ENCODE measurements at places on chromosomes 5 and 9. TPM values are rescaled to one million over a fixed set of nuclear protein-coding genes. Genes with fewer than 3 reads are reported as not detected.

DNA sequence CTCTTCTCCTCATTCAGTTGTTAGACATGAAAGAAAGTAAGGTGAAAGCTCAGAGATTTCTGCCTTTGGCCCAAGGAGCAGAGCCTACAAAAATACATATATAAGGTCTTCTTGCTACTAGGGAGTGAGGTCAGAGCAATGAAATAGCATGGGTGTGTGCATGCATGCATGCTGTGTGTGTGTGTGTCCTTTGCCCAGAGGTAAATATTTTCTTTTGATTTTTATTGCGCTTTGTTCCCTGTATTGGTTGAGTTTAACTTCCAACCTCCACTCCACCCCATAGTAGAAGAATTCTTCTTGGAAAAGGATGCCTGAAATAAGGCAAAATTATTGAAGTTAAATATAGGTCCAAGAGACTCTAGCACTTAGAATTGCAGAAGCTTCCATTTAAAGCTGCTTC, 248.0 kb upstream of the PTGER4 start:
- DNase-seq, result no peak

DNA sequence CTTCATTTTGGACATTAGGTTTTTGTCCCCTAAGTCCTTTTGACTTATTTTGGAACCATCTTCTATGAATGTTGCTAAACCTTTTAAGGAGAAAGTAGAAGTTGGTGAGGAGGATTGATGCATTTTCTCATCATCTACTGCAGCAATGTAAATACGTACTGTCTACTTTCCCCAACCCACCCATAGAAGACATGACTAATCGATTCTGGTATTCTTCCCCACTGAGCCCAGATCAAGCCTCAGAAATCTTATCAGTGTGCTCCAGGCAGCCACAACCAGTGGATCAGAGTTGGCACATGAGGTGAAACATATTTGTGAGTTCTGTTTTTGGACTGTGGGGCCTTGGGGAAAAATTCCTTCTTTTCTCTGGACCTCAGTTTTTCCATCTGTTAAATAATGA, 57.7 kb downstream of the FGF18 start:
- DNase-seq, result no peak

- peak; percentile 100 for DNase-seq
Measured at GRCh38 chr9:89310475-89311345, at the start of gene CKS2. Gene CKS2, plus strand, starts transcription at chr9:89311195. Its CDS starts 98 bp downstream, at chr9:89311293.

The ENHO gene
- 3.9 TPM for total RNA-seq

The GNPDA1 gene
- total RNA-seq, result 8.8 TPM

The NR2F1 gene
- 10.2 TPM for total RNA-seq

- no peak for DNase-seq
Measured at GRCh38 chr9:76194896-76195295, 199.3 kb downstream of the RFK start.

The PCDHGB6 gene
- 2.3 TPM for total RNA-seq

- DNase-seq, result no peak
Measured at GRCh38 chr5:98433673-98434072, 339.8 kb upstream of the RGMB start.

The B4GALT1 gene
- total RNA-seq, result 48.2 TPM

The LCNL1 gene
- not detected for total RNA-seq

DNA sequence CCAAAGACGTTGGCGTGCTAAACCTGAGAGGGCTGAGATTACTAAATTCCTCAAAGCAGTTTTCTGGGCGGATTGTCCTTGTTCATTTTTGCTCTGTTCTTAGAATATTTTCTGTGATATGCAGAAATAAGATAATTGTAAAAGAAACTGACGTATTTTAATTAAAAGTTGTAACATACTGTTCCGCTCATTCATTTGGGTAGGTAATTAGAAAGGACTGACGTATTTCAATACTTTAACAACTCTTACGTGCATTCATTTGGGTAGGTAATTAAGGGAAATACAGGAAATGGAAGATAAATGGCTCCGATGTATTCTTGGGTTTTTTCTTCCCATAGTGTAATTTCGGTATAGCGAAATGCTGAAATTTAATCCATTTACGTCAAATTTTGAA, 1.1 kb downstream of the OSTF1 start:
- no peak for DNase-seq

- no peak for DNase-seq
Measured at GRCh38 chr5:36965179-36965578, 88.6 kb downstream of the NIPBL start.

- DNase-seq, result no peak
Measured at GRCh38 chr9:34809504-34810186, 99.7 kb upstream of the CCL21 start.

The CCL28 gene
- 2.3 TPM for total RNA-seq

The CCL27 gene
- total RNA-seq, result not detected

DNA sequence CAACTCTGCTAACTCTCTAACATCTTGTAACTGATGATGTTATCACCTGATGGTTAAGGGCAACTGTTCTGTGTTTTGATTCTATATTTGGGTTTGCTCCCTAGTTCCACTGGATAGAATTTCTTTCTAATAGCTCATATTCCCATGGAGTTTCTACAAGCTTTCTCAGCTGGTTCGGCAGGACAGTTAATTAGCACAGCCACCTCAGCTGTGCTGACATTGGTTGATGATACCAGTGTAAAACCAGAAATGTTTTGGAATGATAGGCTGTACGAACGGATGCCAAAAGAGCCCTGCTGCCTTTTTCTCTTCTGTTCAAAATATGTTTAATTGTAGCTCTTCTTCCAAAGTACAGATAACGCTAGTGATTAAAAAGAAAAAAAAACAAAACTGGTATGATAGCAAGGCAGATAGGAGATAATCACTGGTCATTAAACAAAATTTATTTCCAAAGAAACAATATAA, 440.5 kb upstream of the ZNF608 start:
- DNase-seq, result no peak

- peak; percentile 41 for DNase-seq
Measured at GRCh38 chr9:93645149-93645889, 68.9 kb downstream of the PHF2 start.

The DNAJC25 gene
- 21.7 TPM for total RNA-seq

GRCh38 chr5:155953335-155953734, 373.6 kb upstream of the SGCD start:
- DNase-seq, result no peak

DNA sequence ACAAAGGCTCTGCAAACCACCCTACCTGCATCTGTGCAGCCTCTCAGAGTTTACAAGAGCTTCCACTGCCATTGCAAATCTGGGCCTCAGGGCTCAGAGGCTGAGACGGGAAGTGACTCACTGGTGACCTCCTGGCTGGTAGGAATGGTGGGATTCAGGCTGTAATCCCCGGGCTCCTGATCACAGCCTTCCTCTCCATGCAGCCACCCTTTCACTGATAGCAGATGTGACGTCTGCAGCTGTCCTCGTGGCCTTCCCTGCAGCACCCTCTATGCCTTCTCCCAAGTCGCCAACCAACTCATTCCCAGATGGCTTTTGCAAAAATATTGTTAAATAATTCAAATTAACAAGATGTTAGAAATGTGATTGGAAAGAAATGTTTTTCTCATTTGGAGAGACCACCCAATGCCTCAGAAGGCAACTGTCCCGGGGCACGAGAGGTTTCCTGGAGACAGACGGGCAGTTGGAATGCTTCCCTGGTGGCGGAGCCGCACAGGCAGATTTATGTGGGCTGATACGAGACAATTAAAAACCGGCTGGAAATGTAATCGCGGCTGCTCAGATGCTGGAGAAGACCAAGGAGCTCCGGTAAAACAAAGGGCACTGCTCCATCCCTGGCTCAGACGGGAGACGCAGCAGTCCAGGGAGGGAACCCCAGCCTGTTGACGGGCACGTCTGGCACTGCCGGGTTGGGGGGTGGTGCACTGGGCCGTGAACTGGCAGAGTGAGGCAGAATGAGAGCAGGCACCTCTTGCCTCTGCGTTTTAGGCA, 34.4 kb upstream of the SLC25A51 start:
- DNase-seq, result no peak

GRCh38 chr5:176697934-176698538, 50.8 kb downstream of the TSPAN17 start:
- no peak for DNase-seq

The SLC27A6 gene
- total RNA-seq, result 0.10 TPM

The FAM169A gene
- 3.4 TPM for total RNA-seq

GRCh38 chr5:169580964-169581363, 2.6 kb upstream of the SPDL1 start:
- no peak for DNase-seq

GRCh38 chr5:96517295-96517694, 84.2 kb upstream of the PCSK1 start:
- no peak for DNase-seq

The ZDHHC11 gene
- total RNA-seq, result 19.1 TPM

DNA sequence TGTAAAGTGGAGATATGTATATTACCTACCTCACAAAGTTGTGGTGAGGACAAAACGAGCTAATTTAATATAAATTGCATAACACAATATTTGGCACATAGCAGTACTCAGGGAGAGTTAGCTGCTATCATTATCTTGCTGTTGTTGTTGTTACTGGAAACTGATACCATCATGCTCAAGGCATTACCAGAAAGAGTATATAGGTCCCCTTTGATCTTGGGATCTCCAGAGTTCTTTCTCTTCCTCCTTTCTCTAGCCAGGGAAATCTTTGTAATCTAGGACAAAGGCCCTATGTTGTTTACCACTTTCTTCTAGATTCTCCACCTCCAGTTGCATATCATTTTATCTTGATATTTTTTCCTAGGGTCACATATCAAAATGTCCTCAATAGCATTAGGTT, 114.8 kb upstream of the RASA1 start:
- DNase-seq, result no peak

The RELL2 gene
- 0.96 TPM for total RNA-seq

DNA sequence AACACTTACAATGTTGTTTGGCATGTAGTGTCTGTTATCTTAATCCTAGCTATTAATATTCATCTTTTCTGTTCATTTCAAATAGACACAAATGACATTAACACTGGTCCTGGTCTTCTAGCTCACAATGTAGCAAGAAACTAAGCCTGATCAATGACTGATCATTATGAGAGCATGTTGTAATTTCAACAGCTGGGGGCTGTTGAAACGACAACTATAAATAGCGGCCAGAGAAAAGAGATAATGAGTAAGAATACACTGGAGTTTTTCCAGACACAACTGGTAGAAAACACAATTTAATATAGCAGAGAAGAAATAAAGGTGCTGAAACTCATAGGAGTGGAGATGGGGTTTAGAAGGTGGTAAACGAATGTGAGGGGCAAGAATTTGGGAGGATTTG, 89.2 kb downstream of the HTR4 start:
- no peak for DNase-seq

The LRSAM1 gene
- total RNA-seq, result 10.9 TPM

DNA sequence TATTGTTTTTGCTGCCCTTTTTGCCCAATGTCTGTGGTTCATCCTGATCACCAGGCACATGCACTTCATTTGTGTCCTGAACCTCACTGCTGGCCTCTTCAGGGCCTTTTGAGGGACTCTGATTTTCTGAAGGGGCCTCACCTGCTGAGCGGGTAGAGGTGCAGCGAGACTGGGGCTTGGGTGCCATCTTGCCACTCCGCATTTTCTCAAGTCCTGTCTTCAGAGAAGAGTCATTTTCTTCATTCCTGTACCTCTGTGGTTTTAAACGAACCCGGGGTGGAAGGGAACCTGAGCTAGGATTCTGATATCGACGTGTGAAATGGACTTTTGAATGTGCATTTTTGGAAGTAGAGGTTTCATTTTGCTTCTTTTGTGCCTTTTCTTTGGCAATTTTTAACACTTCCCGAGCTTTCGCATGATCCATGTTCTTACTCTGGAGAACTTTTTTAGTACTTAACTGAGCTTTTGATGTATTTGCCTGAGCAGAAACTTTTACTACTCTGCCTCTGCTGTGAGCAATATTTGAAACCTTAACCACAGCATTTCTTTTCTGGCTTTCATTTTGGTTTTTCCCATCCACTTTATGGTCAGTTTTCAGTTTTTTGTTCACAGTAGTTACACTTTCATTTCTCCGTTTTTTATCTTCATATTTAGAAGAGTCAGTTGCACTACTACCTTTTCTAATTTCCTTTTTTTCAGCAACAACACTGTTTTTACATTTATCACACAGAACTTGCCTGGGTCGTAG, 26.1 kb downstream of the PWWP2A start:
- no peak for DNase-seq

GRCh38 chr9:86128235-86128822, 29.0 kb upstream of the GOLM1 start:
- DNase-seq, result no peak

GRCh38 chr5:81817086-81817485, 66.2 kb upstream of the SSBP2 start:
- DNase-seq, result no peak

DNA sequence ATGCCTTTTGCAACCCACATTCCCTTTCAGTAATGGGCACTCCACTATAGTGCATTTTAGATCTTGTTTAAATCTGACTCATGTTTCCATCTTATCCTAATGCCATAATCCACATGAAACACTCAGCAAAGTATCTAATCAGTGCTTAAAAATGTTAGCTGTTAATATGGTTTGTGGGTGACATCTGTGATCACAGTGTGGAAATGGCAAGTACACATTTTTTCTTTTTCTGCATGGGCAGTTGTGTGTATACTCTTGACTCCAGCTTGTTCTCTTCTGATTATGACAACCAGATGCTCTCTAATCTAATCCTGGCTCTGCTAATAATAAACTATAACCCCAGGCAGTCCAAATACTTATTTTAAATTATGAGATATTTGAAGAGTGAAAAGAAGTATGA, 103.3 kb downstream of the EDIL3 start:
- DNase-seq, result no peak

- DNase-seq, result no peak
Measured at GRCh38 chr5:53425687-53426511, 54.5 kb upstream of the FST start.

GRCh38 chr5:28374492-28374967, 1336.1 kb upstream of the CDH9 start:
- no peak for DNase-seq

- peak; percentile 50 for DNase-seq
Measured at GRCh38 chr9:115944166-115944948, 209.2 kb upstream of the PAPPA start.

DNA sequence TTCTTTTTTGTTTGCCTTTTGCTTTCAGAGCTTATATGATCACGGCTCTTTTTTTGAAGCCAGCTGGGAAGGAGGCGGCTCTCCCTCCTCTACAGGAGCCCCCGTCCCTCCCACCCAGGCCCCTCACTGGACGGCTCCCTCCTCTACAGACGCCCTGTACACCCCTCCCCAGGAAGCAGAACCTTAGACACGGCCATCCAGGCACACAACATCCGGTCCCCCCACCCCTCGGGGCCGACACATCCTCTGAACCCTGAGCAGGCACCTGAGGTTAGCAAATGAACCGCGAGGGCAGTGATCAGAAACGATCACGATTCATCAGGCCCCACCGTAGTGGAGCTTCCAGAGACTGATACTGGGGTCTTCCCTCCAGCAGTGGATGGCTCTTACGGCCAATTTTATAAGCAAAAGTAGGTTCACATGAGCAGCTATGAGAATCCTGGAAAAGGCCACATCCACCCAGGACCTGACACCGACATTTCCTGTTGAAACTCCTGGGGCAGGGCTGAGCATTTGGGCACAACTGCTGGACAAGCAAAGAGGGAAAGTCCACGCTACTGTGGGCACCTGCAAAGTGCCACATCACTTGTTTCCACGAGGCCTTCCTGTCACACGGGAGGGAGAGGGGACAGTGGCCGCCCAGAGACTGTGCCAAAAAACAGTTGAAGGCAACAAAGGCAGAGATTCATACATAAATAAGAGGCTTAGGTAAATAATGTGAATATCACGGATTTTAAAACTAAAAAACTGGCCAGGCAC, 78.9 kb downstream of the SEMA4D start:
- DNase-seq, result no peak
